ENCODE measurements at places on chromosomes 3 and 15. TPM values are rescaled to one million over a fixed set of nuclear protein-coding genes. Genes with fewer than 3 reads are reported as not detected.

The CDHR4 gene
- not detected for total RNA-seq

The ALG3 gene
- total RNA-seq = 100 TPM

The PPARG gene
- 3.3 TPM for total RNA-seq

- no peak for DNase-seq
These were observed 2.2 kb upstream of the CRTAP start for GRCh38 chr3:33111581-33111980.

DNA sequence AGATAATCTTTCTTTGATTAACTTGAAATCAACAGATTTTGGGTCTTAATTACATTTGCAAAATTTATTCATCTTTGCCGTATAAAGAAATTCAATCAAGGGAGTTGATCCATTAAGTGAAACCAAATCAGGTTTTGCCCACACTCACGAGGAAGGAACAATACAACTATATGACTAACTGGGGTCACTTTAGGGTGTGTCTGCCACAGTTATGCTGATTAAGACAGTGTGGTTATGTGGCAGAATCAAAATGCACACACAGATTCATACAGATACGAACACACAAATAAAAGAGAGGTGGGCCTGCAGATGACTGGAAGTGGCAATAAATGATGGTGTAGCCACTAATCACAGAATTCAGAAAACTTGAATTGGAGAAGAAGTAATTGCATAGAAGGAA, 543.5 kb downstream of the GABRG3 start:
- no peak for DNase-seq

GRCh38 chr3:58706395-58707167, 40.0 kb upstream of the FAM3D start:
- DNase-seq = no peak

- no peak for DNase-seq
These were observed 86.8 kb downstream of the RFTN1 start for GRCh38 chr3:16426665-16427064.

All from SK-MEL-5 (cell line).